ENCODE measurements at places on chromosomes 3 and 15.

DNA sequence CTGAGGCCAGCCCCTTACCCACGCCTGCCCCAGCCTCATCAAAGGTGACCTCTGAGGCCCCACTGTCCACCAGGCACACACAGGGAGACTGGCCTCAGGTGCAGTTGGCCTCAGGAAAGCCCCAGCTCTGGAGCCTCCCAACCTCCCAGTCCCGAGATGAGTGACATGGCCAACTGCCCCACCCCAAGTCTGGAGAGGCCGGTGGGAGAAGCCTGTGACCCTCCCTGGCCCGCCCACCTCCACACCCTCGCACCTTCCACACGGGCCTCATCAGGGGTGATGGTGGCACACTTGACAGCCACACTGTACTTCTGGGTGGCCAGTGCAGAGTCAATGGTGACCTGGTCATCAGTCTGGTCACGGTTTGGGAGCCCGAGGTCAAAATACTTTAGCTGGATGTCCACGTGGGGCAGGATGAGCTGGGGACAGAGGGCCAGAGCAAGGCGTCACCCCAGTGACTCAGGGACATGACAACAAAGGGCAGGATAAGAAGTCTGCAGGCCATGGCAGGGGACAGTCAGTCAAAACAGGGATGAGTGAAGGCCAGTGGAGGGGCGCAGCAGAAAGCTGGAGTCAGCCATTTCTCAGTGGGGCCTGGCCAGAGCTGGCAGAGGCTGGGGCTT is 11.9 kb downstream of the IDH2 start:
- DNase-seq = no peak

DNA sequence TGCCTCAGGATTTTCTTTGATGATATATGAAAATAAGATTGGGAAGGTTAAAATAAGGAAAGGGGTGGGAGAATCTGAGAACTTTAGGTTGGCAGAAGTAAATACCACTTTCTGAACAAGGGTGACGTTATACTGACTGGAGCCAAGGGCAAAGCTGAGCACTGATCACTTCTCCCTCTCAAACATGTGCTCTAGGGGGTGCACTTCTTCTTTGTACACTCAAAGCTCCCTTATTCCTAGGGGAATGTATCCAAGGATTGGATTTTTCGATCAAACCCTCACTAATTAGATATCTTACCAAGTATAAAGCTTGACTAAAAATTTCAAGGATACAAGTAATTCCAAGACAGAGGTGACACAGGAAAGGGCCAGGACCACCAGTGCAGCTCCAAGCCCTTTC is 243.9 kb upstream of the UMPS start:
- no peak for DNase-seq

GRCh38 chr3:126685493-126685892 is 18.5 kb upstream of the CHCHD6 start:
- no peak for DNase-seq

DNA sequence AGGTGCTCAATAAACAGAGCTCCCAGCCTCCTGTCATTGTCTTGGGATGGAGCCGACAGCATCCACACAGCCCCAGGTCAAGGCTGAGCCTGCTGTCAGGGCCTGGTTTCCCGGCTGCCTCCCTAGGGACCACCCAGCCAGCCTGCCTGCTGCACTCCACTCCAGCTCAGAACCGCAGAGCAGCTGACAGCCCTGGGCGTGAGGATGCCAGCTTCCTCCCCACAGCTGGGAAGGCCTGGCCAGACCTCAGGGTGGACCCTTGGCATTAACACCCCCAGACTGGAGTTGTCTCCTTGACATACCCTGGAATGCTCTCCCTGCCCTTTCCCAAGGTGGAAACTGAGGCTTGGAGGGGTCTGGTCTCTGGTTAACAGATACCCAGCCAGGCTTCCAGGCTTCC is 112.0 kb downstream of the WNT7A start:
- DNase-seq = no peak

GRCh38 chr15:69780374-69780773 is 317.3 kb downstream of the TLE3 start:
- DNase-seq = no peak

- DNase-seq = no peak
Observed at GRCh38 chr3:108071368-108071767, 19.5 kb downstream of the CD47 start.

DNA sequence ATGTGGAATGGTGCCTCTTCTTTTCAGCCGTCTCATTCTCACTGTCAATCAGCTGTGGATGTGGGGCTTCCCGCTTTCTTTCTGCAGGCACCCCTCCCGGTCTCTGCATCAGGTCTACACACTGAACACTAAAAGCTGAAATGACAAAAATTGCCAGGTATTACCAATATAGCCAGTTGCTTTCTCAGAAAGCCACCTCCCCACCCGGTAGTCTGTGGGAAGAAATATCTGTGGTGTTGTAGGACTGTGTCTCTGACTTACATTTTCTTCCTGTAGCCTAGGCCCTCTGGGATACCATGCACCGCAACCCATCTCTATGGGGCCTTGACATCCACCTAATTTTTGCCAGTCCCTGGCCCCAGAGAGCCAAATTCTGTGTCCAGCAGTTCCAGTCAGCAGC is 19.2 kb upstream of the EPHB1 start:
- DNase-seq = no peak

GRCh38 chr15:48533982-48534381 is 111.5 kb downstream of the FBN1 start:
- no peak for DNase-seq

DNA sequence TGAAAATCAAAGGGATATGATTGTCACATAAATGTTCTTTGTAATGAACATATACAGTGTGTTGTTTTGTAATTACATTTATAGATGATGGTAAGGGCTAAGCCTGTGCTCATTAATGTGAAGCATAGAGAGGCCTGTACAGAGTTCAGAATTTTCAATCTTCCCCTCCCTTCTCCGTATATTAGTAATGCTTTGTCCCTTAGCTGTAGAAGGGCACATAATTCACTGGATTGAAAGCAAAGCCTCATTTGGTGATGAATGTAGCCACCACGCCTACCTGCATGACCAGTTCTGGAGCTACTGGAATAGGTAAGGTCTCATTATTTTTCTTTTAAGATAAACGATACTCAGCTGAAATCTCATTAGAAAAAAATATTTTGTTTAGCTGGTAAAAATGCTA is 130.2 kb downstream of the CDIN1 start:
- DNase-seq = no peak

DNA sequence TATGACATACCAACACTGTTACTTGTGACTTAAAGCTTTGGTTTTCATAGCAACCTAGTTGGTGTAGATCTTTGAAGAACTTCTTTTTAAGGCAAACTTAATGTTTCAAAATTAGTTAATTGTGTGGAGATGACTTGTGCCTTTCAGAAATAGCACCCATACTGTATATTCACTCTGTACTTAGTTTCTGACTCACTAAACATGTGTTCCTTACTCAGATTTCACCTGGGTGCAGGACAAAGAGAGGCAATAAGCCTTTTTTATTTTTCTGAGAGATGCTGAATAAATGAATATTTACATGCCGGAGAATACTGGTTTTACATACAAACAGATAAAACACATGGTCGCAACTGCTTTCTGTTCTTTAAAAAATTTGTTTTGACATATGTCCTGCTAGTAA is 44.8 kb downstream of the SLC25A26 start:
- no peak for DNase-seq

Data from activated CD8-positive, alpha-beta memory T cell treated with anti-CD3 and anti-CD28 coated beads for 1 hour (primary cell).